Activated CD8-positive, alpha-beta memory T cell treated with anti-CD3 and anti-CD28 coated beads for 1 hour (primary cell): ENCODE measurements at places on chromosomes 3 and 15.

GRCh38 chr3:169271936-169272335, 391.6 kb downstream of the MECOM start:
- no peak for DNase-seq

GRCh38 chr3:30672287-30672735, 65.9 kb downstream of the TGFBR2 start:
- DNase-seq, result no peak

DNA sequence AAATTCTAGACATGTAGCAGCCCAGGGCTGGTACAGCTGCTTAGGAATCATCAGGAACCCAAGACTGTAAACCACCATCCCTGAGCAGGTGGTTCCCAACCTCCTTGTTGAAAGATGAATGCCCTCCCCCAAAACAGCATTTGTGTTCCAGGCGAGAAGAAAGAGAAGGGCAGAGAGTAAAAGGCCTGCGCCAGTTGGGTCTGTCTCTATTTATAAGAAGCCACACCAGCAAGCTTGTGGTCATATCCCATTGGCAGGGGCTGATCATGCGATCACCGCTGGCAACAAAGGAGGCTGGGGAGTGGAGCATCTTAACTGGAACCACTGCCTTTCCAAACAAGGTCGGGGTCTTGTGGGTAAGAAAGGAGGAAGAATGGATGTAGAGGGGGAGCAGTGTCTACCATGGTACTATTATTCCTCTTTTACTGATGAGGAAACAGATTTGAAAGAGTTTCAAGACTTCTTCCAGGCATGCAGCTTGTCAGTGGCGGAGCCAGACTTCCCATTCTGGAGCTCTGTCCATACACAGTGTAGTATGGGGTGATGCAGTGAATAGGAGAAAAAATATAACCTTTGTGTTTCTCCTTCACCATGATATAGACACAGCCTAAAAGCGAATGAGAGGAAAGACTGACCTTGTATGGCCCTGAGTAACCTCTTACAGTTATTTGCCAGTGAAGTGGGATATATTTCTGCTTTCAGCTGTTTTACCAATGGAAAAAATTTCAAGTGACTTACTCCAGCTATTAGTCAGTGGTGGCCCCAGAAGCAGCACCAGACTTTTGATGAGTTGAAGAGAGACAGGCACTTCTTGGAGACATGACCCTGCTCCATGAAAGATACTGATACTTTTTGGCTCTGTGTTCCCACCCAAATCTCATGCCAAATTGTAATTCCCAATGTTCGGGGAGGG, 222.6 kb downstream of the ABHD5 start:
- no peak for DNase-seq

DNA sequence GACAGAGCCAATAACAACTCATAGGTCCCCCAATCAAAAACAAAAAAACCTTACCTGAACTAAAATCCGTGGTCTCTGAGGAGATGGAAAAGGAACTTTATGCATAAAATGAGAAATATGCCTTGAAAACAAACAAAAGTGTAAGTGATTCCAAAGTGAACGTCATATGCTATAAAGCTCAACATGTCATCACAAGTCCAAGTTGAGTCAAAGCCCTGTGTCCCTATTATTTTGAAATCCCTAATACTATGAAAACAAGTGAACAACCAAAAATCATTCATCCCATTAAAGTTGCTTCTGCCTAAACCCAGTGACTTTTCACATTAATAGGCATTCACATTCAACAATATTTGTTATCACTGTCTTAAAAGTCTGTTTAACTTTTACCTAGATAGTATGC, 59.4 kb downstream of the DENND4A start:
- DNase-seq, result no peak
